ENCODE measurements at places on chromosomes 3 and 15.

DNA sequence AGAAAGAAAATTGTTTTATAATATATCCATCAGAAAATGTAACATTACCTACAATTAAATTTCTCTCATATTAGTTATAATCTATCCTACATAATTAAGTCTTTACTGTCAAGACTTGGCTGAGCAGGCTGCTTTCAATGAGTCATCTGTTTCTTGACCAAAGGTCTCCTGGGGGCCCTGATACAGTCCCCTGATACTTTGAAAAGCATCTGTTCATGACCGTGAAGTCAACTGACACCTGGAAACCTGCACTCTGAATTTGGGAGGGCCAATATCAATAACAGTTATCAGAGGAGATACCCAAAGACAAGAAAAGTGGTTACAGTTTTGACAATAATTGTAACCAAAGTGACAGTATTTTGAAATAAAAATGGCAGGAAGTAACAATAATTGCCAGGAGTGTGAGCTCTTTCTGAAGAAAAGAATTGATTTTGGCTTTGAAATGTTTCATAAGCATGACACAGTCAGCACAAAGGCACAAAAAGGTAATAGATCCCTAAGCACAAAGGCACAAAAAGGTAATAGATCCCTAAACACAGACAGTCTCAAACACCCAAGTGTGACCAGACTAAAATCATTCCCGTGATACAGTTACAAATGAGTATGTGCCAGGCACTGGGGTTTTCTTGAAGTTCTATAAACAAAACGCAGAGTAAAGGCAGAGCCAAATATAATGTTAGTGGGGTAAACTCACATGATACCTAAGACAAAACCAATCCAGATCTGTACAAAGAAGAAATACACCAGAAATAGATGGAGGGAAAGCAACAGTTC is 260.7 kb downstream of the PLOD2 start:
- no peak for DNase-seq

- DNase-seq = peak; percentile 57
Measured at GRCh38 chr3:132288357-132288756, 28.9 kb upstream of the ACP3 start.

DNA sequence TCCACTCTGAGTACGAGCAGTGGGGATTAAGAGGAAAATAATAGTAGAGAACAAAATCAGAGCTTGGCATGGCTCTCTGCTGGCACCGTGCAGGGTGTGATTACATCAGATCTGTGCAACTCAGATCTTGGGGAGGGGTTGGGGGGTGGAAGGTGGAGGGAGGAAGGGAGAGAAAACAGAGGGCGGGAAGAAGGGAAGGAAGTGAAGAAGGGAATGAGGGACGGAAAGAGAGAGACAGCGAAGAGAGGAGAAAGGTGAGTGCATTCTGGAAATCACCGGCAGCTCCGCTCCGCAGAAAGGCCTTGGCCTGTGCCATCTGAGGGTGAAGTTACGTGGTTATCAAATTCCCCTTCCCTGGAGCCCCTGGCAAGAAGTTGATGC is 31.0 kb upstream of the ADAMTS17 start:
- no peak for DNase-seq

DNA sequence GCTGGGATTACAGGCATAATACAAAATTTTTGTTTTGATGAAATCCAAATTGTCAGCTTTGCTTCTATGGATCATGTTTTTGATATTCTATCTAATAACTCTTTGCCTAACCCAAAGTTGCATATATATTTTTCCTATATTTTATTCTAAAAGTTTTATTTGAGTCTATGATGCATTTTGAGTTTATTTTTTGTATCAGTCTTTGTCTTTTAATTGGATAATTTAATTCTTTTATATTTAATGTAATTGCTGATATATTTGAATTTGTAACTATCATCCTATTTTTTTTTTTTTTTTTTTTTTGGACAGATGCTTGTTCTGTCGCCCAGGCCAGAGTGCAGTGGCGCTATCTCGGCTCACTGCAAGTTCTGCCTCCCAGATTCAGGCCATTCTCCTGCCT is 19.7 kb upstream of the DENND4A start:
- DNase-seq = no peak

- DNase-seq = no peak
Measured at GRCh38 chr3:178440043-178440442, 96.2 kb upstream of the KCNMB2 start.

GRCh38 chr3:183161552-183162336 is 790 bp downstream of the LAMP3 start:
- DNase-seq = peak; percentile 11

DNA sequence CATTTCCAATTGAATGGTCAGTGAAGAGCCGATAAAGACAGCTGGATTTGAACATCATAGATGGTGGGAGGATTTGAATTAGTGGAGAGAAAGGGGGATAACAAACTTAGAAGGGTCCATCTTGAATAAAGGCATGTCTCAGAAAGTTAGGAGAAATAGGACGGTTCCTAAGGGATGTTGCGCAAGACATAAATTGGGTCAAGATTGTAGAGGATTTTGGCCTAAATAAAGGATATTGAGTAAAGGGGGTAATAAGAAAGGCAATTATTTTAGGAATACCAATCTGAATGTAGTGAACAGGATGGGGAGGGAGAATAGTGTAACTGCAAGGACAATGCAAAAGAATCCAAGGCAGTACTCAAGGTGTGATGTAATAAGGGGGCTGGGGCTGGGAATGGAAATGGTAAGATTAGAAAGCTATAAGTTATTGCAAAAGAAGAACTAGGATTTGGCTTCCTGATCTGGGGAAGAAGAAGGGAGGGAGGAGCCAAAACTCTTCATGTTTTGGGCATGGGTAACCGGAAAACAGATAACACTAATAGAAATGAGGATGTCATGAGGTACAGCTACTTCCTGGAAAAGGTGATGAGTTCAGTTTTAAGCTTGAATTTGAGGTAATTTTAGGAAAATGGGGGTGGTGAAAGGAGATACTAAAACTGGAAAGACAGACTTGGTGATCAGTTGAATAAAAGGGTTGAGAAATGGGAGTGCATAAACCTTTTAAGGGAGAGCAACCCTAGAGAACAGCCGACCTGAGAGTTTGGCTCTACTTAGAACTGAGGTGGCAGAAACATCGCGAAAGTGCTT is 17.3 kb upstream of the TRPC1 start:
- DNase-seq = no peak

GRCh38 chr3:133851931-133852330 is 43.8 kb downstream of the RAB6B start:
- DNase-seq = no peak

DNA sequence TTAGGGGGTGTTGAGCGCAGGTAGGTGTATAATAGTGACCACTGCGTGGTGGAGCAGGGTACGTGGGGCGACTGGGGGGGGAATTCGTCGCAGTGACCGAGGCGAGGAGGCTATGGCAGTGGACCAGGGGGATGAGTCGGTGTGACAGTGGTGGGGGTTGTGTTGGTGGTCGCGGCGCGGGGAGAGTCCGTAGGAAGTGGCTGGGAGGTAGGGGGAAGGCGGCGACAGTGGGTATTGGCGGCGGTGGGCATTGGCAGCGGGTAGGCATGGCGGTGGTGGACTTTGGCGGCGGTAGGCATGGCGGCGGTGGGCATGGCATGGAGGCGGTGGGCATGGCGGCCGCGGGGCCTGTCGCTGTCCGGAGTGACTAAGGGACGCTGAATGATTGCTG is 739 bp downstream of the SNRPN start:
- no peak for DNase-seq

GRCh38 chr3:148990236-148990635 is 1.1 kb upstream of the GYG1 start:
- DNase-seq = no peak

GRCh38 chr3:46706771-46707582 is 5.8 kb downstream of the TMIE start:
- DNase-seq = no peak

DNA sequence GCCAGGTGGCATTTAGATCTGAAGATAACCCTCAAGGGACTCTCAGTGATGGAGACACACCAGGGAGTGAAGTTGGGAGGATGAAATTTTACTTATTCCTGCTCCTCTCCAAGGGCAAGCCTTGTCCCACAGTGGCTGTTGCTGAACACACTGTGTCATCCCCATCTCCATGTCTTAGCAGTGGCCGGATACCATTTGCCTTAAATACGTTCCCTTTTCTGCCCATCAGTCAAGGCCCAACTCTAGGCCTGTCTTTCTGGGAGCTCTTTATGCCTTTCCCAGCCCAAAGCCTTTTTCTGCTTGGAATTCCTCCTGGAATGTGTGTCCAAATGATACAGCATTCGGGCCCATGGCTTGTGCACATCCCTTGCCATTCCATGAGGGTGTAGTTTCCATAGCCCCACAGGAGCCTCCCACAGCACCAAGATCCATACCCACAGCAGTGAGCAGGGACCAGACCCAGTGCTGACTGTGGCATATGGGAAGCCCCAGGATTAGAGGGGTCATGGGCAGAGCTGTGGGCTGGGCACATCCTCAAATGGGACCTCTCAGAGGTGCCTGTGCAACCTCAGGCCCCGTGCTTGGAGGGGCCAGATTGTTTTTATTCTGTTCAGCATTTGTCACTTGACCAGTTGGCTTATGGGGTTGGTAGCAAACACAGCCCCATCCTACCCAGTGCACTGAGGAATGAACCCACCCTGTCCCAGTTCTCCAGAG is 63.7 kb upstream of the PRR23C start:
- no peak for DNase-seq

- peak; percentile 78 for DNase-seq
Measured at GRCh38 chr15:92807971-92808571, 92.1 kb upstream of the CHD2 start.

GRCh38 chr3:74134831-74135230 is 479.6 kb downstream of the CNTN3 start:
- DNase-seq = no peak

DNA sequence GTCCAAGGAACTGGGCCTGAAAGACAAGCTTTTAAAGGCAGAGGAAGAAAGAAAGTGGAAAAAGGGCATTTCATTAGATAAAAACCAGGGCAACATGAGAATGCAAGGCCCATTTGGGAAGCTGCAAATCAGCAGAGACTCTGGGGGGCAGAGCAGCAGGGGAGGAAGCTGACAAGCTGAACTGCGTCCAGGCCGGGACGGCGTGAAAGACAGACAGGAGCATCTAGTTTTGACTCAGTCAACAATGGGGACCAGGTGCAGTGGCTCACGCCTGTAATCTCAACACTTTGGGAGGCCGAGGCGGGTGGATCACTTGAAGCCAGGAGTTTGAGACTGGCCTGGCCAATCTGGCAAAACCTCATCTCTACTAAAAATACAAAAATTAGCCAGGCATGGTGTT is 69.9 kb downstream of the CDC25A start:
- no peak for DNase-seq

DNA sequence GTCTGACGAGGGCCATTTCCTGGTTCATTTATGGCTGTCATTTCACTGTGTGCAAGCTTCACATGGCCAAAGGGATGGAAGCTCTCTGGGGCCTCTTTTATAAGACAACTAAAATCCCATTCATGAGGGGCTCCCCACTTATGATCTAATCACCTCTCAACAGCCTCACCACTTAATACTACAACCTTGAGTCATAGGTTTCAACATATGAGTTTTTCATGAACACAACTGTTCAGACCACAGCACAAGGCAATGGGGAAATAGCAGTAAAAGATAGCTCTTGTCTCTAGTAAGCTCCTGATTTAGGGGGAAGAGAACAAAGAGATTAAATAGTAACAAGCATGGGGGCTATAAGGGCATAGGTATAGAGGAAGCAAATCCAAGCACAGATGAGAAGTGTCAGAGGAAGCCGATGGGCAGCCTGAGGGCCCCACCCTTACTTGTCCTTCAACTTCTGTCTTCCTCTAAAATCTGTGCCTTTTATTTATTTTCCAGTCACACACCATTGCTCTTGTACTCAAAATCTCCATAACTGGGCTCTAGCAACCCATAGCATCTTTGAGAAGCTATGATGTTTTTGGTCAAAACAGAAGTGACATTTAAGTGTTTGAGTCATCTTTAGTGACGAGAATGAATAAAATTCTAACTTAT is 329.1 kb downstream of the UNC13C start:
- DNase-seq = no peak

- DNase-seq = no peak
Measured at GRCh38 chr3:64365877-64366276, 140.6 kb upstream of the PRICKLE2 start.

- no peak for DNase-seq
Measured at GRCh38 chr3:60669636-60670035, 581.6 kb downstream of the FHIT start.

GRCh38 chr15:53831907-53832770 is 72.7 kb upstream of the WDR72 start:
- DNase-seq = no peak

GRCh38 chr3:122099255-122099654 is 44.1 kb downstream of the CD86 start:
- no peak for DNase-seq

- DNase-seq = no peak
Measured at GRCh38 chr15:43029476-43029875, 76.4 kb downstream of the UBR1 start.

DNA sequence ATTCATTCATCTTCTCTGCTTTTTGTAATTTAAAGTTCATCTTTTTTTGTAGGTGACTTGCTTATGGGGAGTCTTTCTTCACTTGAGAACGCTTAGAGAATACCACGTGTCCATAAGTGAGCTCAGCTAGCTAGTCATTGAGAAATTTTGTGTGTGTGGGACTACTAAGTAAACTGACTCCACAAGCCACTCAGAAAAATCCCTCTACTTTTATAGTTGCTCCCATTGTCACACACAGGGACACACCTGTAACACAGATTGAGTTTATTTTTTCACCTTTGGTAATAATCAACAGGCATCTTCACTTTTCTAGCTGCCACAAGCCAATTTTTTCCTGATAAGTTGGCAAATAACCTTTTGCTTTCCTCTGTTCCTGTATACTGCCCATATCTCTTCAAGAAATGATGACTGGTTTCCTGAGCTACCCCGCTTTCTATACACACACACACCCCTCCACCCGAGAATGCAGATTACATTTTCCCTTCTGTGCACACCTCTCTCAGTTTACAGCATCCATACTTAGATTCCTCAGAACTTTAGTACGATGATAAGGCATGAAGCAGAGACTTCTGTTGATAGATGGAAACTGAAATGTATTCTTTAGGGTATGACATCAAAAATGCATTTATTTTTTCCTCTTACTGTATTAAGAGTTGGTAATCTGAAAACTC is 4.6 kb downstream of the TSC22D2 start:
- peak; percentile 91 for DNase-seq

DNA sequence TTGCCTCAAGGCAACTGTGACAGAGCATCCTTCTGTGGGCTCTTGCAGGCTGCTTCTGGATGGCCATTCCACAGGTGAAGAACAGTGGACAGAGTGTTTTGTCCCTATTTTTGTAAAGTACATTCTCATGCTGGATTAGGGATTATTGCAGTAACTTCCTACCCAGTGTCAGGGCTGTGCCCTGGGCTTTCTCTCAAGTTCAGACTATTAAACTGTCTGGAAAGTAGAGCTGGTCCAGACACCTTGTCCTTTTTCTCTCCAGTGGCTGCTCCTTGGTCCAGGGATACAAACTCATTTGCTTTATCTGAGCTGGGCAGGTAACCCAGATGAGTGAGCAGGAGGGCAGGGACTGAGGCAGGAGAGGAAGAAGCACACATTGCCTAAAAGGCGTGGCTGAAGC is 37.4 kb upstream of the AGBL1 start:
- DNase-seq = no peak
